ENCODE measurements at places on chromosomes 7 and 10.

DNA sequence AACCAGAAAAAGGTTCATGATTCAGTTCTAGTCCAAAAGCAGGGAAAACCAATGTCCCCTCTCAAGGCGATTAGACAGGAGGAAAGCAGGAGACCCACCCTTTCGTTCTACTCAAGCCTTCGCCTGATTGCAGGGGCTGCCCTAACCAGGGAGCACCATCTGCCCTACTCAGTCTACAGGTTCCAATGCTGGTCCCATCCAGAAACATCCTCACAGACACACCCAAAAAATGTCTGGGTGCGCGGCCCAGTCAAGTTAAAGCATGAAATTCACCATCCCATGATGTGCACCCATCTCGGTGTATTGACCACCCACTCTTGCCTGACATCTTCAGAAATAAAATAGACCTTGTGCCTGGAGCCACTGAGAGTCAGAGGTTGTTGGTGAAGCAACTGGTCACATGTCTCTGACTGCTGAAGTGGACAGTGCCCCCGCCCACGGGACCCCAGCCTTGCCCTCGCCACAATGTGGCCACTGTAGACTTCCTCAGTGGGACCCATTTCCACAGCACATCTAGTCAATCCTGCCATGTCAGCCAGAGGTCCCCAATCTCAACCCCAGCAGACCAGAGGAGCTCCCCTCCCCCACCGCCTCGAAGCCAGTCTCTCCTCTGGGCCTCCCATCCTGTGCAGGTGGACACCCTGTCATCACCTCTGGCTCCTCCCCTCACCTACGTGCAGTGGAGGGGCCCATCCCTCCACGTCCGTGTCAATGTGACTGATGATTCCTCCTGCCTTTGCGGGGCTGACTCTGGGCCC is 116.3 kb upstream of the PPP2R2D start:
- DNase-seq: no peak

DNA sequence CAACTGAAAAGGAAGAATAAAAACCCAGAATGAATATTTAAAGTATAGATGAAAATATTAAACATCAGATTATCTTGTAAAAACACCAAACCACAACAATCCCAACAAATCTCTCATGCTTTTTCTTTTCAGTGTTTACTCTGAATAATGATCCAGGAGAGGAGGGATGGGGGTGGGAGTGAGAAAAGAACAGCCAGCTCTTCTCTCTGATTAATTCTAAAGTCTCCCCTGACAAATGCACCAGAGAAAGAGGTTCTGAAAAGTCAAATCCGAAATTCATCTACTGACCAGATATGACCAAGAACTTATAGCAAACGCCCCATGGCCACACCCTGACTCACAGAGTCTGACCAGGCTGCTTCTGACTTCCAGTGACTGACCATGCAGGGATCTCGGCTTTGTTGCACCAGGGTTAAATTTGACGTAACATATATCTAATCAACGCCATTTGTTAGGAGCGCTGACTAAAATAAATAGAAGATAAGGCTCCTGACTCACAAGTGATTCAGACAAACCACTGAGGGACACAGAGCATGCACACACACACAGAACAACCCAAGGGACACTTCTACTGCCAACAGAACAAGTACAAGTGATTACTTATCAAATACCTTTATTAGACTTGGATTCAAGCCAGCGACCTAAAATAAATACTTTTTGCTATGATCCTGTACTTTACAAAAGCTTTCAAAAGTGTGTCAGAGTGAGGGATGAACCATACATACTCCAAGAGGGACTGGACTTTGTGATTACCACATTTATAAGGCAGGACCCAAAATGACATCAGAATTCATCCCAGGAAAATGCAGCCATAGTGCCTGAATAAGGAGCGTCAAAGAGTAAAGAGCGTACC is 9.3 kb upstream of the SPOCK2 start:
- peak; percentile 37 for DNase-seq

- DNase-seq: no peak
These were observed 94.4 kb upstream of the PRR15 start for GRCh38 chr7:29469281-29469680.

DNA sequence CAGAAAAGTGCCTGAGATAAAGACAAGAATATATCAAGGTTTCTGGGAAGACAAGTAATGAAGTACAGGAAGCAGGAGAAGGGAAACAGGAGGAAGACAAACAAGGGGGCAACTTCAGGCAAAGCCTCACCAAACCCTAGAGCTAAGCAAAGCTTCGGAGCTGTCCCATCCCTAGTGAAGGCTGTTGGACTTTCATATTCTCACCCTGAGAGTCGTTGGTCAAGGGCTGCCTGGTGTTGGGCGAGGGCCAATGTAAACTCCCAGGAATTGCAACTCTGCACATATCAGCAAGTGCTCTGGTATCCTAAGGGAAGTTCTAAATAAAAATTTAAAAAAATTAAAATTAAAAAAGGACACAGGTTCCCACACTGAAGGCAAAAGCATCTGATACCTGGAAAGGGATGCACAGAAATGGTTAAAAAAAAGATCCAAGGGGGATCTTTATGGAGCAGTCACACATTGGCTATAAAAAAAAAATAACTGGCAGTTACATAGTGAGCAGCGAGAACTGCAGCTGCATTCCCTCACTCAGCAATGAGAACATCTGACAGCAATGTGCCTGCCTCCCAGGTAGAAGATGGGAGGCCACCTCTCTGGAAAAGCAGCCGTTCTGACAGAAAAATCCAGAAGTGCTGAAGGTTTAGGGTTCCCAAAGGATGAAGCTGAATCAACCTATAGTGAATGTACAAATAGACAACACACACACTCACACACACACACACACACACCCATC is 304.7 kb downstream of the WDR11 start:
- DNase-seq: no peak

GRCh38 chr7:132783824-132784223 is 207.6 kb upstream of the PLXNA4 start:
- no peak for DNase-seq

- DNase-seq: no peak
These were observed 21.8 kb upstream of the PIP4K2A start for GRCh38 chr10:22736134-22736533.

DNA sequence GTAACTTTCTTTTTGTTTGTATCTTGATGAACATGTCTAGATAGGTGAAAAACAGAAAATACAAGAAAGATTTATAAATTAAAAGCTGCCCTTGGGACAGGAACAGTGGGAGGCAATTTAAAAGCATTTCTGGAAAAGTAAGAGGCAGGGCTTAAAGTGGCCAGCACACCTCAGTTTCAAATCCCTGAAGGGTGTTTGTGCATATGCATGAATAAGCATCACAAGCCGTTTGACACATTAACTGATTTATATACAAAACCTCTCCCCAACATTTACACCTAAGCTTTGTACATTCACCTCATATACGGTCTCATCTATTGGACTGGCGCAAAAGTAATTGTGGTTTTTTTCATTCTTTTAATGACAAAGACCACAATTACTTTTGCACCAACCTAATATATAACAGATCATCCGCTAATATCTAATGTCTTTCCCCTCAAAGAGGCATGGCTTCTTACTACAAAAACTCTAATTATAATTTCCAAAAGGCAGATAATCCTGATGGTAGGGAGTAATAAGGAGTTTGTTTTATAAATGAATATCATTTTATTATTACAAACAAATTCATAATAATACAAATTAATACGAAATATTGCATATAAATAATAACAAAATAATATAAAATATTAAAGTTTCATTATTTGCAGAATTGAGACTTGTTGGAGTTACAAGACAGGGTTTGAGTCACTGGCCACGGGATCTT is 48.3 kb downstream of the LRGUK start:
- no peak for DNase-seq

DNA sequence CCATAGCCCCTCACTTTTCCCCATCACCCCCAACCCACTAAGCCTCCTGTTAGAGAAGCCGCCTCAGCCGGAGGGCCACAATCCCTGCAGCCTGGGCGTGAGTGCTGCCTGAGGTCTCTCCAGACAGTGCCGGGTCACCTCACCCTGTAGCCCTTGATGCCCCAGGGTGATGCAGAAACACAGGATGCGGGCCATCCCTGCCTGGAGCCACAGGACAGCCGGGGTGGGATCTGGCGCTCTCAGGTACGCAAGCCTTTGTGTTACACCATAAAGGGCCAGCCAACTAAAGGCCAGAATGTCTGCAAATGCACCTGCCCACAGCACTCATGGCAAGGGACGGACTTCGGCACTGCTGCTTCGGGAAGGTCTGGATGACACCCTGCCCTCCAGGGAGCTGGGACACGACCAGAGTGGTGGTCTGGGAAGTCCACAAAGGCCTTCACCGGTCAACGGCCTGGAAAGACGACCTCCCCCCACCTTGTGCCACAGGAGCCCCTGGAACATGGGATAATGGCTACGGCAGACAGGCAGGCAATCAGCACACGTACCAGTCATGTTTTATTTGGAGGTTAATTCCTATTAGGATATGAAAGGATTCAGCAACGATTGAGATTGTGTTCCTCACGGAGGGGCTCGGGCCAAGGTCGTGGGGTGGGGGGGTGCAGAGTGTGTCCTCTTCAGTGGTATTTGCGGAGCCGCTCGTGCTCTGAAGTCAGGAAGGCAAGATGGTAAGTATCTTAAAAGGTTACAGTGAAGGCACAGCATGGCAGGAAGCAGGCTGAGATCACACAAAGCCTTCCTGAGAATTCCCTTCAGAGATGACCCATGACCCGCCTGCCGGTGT is 8.1 kb downstream of the ATP5MF start:
- DNase-seq: no peak

- DNase-seq: no peak
These were observed 181.1 kb downstream of the CACNB2 start for GRCh38 chr10:18321371-18321770.

DNA sequence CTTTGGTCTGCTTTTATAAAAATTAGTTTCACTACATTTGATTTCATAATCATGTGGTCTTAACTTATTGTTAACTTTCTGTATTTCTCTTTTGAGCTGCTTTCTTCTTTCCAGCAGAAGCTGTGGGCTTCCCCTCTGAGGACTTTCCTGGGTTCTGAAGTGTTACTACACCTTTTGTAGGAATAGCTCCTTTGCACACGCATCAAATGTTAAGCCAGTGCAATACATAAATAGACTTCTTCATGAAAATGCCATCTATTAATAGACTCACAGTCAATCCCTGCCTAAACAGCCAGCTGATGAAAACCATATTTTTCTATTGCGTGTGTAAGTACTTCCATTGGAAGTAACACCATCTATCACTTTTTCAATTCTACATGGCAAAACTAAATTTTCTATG is 1.5 kb downstream of the ABCB4 start:
- no peak for DNase-seq

- DNase-seq: no peak
These were observed 95.0 kb upstream of the TAS2R16 start for GRCh38 chr7:123090456-123090855.

DNA sequence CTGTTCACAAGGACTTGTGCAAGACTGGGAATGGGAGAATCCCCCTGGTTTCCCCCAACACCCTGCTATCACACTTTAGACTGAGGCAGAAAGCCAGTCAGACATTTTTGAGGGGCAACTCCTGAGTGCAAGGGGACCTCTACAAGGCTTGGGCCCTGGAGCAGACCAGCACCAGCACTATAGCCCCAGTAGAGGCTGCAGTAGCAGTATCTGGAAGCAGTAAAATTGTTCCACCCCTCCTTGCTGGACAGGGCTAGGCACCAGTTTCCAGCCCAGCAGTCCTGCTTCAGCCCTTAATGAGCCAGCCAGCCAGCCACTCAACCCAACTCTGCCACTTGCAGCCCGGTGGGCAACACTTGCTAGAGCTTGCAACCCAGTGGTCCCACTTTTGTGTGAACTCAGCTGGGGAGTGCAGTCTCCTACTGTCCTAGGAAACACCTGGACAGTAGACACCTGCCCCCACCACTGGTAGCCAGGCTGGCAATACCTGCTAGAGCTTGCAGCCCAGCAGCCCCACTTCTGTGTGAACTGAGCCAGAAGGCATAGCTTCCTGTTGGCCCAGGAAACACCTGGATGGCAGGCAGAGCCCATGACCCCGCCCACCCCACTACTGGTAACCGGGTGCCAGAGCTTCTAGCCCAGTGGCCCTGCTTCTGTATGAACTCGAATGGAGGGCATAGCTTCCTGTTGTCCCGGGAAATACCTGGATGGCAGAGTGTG is 65.0 kb downstream of the FBXL13 start:
- DNase-seq: no peak

DNA sequence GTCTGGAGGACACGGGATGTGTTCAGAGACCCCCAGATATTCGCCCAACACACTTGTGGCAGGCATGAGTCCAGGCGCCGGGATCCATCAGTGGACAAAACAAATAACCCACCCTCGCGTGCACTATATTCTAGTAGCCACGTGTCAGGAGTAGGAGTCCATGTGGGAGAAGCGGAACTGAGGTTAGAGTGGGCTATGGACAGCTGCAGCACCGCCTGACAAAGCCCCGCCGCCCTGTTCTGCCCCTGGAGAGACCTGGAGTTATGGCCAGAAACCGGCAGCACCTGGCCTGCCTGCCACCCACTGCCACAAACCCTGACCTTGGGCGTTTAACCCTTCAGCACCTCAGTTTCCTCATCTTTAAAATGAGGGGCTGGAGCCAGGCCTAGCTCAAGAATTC is 181.0 kb upstream of the RNF32 start:
- no peak for DNase-seq

DNA sequence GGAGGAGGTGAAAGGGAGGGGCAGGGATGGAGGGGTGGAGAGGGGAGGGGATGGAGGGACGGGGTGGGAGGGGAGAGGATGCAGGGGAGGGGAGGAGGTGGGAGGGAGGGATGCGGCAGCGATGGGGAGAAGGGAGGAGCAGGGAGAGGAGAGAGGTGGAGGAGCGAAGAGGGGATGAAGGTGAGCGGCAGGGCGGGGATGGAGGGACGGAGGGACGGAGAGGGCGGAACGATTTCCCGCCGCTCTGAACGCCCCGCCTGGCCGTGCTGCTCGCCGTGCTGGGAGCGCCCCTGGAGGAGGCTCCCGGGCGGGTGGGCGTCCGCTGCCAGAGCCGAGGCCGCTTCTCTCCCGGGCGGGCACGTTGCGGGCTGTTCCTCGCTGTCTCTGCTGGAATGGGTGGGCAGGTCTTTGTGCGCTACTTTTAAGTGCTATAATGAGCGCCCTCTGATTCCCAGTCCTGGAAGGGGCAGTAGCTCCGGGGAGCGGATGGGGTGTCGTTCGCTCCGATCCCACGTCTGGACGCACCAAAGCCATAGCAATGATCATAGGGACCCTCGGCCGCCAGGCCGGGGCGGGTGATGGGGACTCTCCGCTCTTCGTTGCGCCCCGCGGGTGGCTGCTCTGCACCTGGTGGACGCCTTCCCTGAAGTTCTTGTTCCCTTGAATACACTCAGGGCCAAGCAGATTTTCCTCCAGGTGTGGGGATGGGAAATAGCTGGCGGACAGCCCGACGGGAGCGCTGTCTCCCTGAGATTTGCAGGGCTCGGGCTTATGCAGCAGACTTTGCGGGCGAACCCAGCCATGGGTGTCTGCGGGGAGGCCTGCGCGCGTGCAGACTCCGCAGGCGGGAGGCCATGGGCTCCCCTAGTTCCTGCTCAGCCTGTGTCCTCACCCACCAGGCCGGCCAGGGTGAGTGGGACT is 81.1 kb upstream of the CPXM2 start:
- DNase-seq: no peak

- DNase-seq: no peak
These were observed 6.7 kb downstream of the SKAP2 start for GRCh38 chr7:26857506-26858240.

- DNase-seq: no peak
These were observed 81.5 kb downstream of the LYZL1 start for GRCh38 chr10:29370097-29371092.
